OCI-M1 (cell line): ENCODE measurements at places on chromosomes 4 and X.

GRCh38 chr4:612052-612748 is 13.2 kb upstream of the PDE6B start:
- no peak for DNase-seq

- no peak for DNase-seq
Measured at GRCh38 chr4:17066236-17066635, 167.8 kb upstream of the LDB2 start.

GRCh38 chr4:48710446-48711209 is 69.5 kb downstream of the FRYL start:
- no peak for DNase-seq

DNA sequence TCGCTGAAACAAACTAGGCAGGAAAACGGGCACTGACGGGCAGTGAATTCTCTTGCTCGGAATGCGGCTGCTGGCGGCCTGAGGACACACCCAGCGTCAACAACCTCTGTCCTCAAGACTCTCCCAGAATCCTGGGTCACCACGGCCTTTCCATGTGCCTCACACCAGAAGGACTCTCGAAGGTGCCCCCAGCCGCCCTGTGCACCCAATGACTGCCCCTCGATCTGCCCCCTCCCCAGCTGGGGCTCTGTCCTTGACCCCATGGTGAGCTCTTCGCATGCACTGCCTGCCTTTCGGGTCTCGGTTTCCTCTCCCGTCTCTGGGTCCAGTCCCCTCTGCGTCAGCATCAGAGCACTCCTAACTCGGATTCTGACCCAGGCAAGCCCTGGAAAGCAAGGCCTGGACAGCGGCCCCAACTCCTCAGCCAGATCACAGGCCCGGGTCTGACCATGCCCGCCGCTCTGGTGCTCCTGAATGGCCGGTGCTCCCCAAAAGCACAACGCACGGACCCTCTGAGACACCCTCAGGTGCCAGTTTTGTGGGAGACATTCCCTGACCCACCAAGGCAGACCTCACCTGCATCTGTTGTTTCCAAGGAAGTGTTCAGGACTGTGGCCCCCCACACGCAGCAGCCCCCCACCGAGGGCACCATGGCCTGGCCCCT is 56.0 kb downstream of the ACOX3 start:
- no peak for DNase-seq

GRCh38 chrX:44871114-44871645 is 1.8 kb upstream of the KDM6A start:
- DNase-seq, result peak; percentile 8

DNA sequence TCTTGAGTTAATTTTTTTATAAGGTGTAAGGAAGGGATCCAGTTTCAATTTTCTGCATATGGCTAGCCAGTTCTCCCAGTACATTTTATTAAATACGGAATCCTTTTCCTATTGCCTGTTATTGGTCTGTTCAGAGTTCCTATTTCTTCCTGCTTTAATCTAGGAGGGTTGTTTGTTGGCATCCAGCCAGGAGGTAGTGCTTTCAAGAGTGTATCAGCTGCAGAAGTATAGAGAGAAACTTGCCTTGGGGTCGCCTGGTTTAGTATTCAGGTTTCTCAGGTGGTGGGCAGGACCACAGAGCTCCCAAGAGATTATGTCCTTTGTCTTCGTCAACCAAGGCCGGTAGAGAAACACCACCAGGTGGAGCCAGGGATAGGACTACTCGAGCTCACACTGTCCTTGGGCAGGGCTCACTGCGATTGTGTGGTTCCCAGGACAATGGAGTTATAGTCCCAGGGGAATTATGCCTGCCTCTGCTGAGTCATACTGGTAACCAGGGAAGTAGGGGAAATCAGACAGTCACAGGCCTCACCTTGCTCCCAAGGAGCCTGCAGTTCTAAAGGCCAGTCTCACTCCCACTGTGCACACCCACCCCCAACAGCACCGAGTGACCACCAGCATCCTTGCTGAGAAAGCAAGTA is 168.1 kb downstream of the VSIG4 start:
- DNase-seq, result peak; percentile 35

GRCh38 chrX:101191217-101191750 is 28.3 kb upstream of the DRP2 start:
- no peak for DNase-seq

DNA sequence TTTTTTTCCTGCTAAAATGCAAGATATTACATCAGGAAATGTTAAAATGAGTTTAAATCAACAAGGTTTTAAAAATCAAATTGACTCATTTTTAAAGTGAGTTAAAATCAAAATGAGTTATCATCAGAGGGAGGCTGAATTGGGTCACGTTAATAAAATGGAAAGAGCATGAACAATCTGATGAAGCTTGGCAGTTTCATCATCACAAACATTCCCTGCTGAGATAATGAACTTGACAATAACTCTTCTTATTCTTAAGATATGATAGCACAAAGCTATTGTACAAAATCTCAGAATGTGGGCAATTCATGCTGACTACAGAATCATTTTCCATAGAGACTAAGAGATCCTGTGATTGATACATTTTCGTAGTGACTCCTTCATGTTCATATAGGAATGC is 1086.7 kb downstream of the STIM2 start:
- DNase-seq, result no peak

DNA sequence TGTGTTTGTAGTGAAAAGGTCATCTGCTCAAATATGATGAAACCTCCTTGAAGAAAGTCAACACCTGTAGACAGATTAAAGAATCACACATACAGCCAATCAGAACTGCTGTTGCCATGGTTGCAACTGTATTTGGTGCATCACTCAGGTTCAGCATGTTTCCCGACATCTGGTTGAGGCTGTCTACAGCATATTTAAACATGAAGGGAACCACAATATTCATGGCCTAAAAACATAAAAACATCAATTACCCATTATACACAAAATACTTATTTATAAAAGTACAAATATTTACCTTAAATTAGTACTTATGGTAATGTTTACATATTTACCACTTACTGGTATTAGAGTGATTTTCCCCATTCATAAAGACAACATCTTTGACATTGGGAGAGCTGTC is 79.7 kb downstream of the ABCB7 start:
- no peak for DNase-seq

DNA sequence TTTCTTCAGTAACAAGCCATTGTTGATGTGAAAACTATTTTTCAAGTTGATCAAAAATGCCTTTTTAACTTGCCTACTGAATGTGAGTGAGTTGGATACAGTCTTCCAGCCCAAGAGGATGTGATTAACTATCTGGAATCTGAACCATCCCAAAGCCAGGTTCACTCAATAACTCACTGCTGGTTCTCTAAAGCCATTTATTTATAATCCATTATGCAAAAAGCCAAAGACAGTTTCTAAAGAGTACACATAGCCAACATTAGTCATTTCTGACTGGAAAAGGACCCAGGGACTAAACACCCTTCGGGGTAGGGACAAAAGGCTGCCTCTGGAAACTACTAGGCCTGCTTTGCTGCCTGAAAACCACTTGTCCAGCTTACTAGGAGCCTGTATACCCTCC is 109.6 kb downstream of the SHROOM4 start:
- DNase-seq, result no peak

DNA sequence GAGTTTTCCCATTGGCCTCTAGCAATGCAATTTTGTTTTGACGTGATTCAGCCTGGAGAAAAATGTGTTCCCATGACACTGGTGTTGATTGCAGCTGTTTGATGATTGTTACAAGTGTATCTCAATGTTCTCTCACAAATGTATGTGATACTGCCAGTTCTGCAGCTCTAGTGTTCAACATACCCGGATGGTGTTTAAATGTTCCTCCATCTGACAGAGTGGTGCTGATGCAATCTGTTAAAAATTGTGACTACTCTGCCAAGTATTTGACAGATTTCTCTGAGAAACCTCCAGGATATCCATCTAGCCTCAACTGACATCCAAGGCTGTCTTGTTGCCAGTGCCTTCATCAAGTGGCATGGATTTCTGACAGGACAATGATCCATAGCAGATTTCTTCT is 657.2 kb upstream of the DIAPH2 start:
- DNase-seq, result no peak

DNA sequence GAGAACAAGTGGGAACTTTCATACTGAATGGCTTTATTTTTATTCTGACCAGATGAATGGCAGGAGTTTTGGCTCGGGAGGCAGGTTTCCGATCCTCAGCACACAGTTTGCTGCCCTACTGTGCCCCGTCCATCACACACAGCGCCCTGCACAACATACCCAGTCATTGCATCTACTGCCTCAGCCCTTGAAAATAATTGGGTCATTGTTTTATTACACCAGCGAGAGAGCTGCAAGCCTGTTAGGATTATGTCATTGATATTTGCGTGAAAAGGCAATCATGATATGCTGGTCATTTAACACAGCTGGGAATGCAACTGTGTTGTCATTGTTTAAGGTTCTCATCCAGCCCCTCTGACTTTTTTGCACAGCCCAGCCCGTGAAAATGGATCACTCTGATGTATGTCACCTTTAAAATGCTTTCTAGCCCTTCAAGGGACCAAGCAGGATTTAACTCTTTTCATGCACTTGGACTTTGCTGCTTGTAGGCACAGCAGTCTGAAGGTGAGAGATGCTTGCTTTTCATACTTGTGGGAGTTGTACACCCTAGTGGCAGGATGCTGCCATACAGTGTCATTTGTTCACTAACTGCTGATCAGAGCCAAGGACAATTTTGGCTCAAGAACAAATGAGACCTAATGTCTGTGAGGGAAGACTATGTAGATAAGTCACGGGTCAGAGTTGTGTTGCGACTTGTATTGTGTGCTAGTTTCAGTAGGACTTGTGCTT is 62.3 kb downstream of the RTL9 start:
- DNase-seq, result peak; percentile 46

DNA sequence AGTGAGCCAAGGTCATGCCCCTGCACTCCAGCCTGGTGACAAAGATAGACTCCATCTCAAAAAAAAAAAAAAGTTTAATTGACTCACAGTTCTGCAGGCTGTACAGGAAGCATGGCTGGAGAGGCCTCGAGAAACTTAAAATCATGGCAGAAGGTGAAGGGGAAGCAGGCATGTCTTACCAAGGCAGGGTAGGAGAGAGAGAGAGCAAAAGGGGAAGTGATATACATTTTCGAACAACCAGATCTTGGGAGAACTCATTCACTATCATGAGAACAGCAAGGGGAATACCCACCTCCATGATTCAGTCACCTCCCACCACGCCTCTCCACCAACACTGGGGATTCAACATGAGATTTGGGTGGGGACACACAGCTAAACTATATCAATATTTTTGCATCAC is 315.2 kb upstream of the HTR2C start:
- DNase-seq, result no peak

DNA sequence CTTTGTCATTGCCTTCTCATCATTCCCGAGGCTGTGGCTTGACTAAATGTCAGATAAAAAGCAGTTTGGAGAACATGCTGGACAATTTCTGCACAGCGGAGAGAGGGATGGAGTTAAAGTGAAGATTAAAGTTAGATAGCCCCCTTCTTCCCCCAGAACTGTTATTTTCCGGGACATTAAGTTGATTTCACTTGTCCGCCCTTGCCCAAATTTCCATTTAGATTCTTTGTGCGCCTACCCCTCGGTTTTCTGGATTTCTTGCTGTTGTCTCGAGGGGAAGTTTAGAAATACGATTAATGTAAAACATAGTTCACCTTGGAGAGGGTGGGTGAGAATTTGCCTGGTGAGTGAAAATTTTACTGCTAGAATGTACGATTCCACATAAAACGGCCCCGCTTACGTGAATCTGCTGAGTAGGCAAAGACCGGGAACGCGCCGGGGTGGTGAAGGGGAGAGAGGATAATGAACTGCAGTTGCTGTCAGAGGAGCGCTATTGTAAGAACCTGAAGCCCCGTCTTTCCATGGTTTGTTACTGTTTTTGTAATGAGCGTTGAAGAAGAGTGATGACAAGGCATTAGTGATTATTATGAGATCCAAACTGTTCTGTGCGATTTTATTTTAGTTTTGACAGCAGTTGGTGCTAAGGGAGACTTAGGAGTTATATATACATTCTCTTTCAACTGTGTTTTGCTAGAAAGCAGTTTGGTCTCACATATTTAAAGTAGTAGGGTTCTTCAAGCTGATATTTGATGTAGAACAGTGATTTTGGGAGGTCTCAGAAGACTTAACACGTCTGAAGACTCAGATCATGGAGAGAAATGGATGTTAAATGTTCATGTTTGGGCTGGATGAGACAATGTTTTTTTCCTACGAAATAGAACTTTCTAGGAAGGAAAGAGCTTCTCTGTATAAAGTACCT is 73.0 kb downstream of the AFF1 start:
- peak; percentile 74 for DNase-seq

DNA sequence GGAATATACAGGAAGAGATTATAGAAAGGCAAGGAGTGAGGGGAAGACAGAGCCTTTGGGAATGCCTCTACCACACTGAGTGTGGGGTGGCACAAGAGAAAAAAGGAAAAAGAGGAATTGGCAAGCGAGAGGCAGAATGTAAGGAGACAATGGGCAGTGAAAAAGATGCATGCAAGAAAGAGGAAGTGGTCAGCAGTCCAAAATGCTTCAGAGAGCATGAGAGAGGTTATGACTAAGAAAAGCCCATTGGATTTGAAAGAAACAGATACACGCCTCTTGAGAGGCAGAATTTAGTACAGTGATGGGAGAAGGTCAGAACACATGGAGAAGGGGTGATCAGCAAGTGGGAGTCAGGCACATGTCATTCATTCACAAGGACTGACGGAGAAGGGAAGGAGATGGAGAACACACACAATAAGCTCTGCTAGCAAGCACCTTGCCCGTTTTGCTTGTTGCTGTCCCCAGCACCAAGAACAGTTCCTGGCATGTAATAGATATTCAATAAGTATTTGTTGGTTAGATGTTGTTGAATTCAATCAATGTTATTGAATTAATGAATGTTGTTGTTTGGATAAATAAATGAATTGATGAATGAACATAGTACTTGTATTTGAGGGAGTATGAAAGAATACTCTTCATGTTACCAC is 6.3 kb downstream of the DCHS2 start:
- DNase-seq, result peak; percentile 85

DNA sequence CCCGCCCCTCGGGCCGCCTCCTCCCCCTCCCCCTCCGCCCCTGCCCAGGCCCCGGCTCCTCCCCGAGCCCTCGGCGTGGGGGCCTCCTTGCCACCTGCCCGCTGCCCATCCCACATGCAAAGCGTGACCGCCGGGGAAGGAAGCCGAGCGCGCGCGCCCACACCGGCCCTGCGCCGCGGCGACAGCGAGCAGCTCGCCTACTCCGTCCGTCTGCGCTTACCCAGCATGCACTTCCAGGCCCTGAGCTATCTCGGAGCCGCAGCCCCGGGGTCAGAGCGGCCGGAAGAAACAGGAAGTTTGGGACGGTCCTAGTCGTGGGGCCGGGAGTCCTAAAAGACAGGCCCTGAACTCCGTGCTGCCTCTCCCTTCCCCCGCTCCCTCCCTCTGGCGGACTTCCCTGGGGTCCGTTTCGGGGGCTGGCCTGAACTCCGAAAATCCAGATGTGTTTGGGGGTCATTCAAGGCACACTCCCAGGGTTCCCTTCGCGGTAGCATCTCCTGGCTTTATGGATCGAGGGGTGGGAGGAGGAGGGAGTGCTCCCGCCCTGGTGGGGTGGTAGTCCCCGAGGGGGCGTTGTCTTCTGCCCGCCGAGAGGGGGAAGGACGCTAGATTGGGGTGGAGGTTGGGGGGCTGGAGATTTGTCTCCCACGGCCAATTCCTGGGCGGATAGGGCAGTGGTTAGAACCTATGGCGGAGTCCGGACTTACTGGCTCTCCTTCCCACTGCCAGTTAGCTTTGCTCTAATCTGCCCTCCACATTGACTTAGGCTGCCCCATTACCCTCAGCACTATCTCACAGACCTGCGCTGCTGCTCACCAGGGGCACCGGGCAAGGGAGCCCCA is 25.0 kb upstream of the BCORL1 start:
- DNase-seq, result peak; percentile 92
